NCI-H524 (cell line): ENCODE measurements at places on chromosomes 16 and 17.

DNA sequence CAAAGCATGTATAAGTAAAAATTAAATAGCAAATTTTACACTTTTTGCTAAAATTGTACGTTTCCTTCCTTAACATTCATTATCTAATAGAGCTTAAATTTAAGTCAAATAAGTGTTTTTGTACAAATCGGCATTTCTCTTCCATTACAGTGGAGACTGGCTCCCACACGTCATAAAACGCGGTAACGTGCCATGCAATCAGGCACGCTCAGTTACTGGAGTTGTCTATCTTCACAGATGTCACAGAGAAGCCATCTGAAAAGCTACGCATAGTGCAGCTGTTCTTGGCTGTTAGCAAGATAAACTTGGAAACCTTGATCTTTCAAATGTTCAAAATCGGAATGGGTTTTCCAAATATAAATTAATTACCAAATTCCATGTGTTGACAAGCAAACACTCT, 165.3 kb downstream of the STX8 start:
- DNase-seq = no peak

DNA sequence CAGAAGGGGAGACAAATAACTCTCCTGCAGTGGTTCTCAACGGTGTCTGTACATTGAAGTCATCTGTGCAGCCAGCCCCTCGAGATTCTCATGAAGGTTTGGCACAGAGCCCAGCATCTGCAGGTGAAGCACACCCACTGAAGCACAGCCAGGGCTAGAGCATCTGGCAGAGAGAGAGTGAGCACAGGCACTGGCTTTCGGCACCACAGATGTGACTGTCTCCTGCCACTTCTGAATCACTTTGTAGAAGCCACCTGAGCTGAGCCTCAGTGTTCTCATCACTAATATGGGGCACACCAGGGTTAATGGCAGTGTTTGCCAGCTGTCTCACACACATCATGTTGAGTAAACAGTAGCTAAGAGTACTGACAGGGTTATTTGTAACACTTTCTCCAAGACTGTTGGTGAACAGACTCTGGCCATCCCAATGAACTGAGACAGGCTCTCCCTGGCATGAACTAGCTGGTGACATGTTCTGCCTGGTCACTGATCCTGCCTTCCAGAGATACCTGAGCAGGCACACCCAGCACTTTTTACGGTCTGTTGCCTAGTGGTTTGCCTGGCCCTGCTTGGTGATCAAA, 10.9 kb downstream of the HSPB9 start:
- DNase-seq = peak; percentile 85

GRCh38 chr17:78617511-78618061, 40.4 kb upstream of the DNAH17 start:
- no peak for DNase-seq

DNA sequence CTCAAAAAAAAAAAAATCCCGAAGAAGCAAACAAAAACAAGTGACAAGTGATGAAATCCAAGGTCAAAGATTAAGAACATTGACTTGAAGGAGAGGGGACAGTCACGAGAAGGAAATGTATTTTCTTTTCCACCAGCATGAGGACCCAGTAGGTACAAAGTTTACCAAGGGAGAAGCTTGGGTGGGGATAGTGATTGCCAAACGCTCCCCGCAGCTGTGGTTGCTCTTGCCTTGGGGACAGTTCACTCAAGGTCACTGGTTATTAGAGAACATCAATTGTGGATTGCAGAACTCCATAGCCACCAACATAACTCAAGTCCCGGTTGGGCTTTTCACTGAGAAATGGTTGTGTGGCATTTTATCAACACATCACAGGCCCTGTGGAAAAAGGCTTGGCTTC, 27.0 kb downstream of the RSL1D1 start:
- DNase-seq = no peak

DNA sequence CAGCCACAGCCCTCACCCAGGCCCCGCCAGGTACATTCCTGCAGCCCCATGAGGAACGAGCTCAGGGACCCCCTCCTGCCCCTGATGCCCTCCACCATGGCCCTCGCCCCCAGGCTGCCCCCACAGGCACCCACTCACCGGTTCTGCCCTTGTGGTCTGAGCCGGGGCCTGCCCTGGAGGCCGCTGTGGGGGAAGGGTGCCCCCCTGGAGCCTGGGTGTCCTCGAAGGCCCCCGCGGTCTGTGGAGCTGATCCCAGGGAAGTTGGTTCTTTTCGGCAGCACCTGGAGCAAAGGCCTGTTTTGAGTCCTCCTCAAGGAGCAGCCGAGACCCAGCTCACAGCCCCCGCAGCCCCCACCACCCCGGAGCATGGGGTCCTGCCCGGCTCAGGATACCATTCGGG, 2.4 kb downstream of the PABPN1L start:
- DNase-seq = no peak

DNA sequence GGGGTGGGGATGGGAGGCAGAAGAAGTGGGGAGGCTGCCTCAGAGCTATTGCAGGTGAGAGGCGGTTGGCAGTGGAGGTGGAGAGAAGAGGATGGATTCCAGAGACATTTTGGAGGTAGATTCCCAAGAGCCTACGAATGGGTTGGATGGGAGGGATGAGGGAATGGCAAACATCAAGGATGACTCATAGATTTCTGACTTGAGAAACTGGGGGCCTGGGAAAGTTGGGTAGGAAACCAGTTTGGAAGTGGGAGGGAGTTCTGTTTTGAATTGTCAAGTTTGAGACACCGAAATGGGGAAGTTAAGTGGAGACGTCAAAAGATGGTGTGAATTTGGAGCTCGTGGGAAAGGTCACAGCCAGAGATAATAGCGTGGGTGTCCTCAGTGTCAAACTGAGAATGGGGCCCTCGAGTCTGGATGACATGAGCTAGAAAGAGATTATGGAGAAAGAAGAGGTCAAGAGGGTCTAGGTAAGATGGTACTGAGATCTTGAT, 6.2 kb upstream of the CYLD start:
- no peak for DNase-seq

DNA sequence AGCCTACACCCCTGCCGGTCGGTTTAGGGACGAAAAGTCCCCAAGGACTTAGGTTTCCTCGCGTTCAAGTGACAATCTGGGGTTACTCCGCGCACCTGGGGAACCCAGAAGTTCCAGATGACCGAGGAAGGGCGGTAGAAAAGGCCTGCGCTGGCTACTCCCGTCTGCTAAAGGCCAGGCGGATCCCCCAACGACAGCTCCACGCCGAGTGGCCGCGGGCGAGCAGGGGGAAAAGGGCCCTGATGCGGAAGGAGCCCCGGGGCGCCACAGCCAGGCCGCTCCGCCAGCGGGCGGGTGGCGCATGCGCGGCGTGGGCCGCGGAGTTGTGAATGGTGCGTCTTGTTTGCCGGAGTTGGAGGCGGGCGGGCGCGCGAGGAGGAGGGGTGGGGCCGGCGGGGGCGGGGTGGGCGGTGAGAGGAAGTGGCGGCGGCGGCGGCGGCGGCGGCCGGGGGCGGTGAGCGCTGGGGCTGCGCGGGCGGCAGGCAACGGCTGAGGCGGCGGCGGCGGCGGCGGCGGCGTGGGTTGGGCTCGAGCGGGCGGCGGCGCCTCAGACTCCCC, at the start of gene CBFB:
CBFB (plus strand) TSS at position 454 of the 558 bp plus-strand sequence. CDS start 259 bp downstream, outside the sequence.
- DNase-seq = peak; percentile 81

DNA sequence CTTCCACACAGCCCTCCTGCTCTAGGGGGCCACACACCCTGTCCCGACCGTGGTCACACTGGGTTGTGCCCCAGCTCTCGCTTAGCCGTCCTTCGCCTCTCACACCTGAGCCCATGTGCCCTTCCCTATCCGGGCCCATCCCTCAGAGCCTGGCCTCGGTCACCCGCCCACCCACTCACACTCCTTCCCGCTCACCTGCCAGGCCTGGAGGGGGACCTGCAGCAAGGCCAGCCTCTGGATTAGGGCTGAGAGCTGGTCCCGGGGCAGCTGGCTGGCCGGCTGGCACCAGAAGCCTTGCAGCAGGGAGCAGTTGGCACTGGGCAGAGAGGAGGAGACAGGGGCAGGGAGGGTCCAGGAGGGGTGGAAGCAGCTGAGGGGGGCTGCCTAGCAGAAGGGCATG, 9.7 kb downstream of the RPUSD1 start:
- DNase-seq = no peak

- no peak for DNase-seq
These were observed 58.2 kb downstream of the PLCG2 start for GRCh38 chr16:81837312-81837751.

- peak; percentile 71 for DNase-seq
These were observed 9.4 kb upstream of the ENGASE start for GRCh38 chr17:79065105-79065670.

DNA sequence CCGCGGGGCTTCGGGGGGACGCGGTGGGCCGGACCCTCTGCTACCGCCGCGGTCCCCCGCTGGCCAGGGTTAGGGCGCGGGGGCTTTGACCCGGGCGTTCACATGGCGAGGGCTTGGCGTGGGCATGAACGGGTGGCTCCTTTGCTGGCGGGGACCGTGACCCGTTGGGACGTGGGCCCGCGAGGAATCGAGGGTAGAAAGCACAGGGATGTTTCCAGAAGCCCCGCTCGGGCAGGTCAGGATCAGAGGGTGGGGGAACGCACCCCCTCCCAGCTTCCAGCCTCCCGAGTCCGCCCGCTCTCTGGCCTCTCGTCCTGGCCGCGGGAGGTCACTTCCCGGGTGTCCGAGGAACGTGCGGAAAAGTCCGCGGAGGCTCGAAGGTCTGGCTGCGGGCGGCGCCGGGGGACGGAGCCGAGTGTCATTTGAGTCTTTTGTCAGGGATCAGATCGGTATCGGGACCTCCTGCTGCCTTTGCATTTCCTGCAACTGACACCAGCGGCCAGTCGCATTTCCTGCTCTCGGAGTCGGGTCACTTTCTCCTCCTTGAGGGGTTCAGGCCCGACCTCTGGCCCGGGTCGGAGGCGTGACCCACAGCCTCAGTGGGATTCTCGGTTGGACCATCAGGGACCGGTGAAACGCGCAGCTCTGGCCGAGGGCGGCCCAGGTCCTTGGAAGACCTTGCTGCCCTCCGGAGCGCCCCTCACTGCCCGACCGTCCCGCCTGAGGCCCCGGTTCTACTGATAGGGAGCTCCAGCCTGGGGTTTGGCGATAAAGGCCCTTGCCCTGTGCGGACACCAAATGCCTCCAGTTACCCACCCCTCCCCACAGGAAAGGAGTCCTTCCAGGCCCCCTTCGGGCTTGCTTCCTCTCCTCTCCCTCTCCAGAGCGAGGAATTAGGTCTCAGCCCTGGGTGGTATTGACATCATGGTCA, 702 bp upstream of the WNT3 start:
- DNase-seq = peak; percentile 32

GRCh38 chr17:30117675-30118081, 1.1 kb downstream of the NSRP1 start:
- DNase-seq = no peak

GRCh38 chr17:74117999-74118421, 85.5 kb upstream of the RPL38 start:
- peak; percentile 47 for DNase-seq

GRCh38 chr16:24858219-24859041, 12.7 kb downstream of the SLC5A11 start:
- no peak for DNase-seq

- no peak for DNase-seq
These were observed 2.9 kb downstream of the SRSF2 start for GRCh38 chr17:76734080-76734840.

DNA sequence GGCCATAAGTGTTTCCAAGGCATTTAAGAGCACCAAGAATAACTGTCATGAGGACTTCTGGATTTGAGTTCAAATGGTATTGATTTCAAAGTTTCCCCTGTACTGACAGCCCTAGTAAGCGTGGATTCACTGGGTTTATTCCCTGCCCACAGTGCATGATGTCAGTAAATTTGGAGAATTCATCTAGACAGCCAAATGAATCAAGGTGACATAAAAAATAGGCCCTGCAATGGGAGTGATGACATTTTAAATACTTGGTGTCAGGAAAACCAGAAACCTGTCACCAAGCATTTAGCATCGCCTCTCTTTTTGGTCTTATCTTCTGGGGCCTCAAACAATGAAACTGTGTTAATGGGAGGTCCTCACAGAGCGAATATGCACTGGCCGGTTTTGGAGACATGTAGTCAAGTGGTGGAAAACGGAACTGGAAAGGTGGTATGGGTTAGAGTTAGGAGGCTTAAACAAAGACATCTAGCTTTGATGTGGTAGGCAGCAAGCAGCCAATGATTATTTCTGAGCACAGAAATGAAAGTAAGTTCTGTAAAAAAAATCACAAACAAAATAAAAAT, 29.1 kb downstream of the COG4 start:
- DNase-seq = no peak

GRCh38 chr16:27237219-27238015, 31.2 kb downstream of the NSMCE1 start:
- DNase-seq = peak; percentile 83

GRCh38 chr17:74760404-74761105, 12.1 kb downstream of the NHERF1 start:
- DNase-seq = peak; percentile 90

GRCh38 chr17:12180644-12181261, 160.1 kb downstream of the MAP2K4 start:
- DNase-seq = peak; percentile 38

- no peak for DNase-seq
These were observed 794 bp downstream of the SMG6 start for GRCh38 chr17:2302778-2303203.

DNA sequence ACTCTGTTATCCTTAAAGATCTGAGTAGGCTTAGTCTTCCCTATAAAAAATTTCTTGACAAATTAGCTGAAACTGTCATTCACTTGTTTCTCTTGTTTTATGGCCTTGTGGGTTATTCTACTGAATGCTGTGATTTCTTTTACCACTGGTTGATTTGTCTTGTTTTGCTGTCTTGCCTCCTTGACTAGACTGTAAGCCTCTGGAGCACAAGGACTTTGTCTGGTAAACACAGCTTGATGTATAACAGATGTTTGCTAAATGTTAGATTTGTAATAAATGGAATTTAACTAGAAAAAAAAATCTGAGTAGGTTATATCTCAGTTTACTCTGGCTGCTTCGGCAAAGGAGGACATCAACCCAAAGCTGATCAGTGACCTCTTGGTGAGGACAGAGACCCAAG, 21.6 kb downstream of the VAC14 start:
- no peak for DNase-seq

DNA sequence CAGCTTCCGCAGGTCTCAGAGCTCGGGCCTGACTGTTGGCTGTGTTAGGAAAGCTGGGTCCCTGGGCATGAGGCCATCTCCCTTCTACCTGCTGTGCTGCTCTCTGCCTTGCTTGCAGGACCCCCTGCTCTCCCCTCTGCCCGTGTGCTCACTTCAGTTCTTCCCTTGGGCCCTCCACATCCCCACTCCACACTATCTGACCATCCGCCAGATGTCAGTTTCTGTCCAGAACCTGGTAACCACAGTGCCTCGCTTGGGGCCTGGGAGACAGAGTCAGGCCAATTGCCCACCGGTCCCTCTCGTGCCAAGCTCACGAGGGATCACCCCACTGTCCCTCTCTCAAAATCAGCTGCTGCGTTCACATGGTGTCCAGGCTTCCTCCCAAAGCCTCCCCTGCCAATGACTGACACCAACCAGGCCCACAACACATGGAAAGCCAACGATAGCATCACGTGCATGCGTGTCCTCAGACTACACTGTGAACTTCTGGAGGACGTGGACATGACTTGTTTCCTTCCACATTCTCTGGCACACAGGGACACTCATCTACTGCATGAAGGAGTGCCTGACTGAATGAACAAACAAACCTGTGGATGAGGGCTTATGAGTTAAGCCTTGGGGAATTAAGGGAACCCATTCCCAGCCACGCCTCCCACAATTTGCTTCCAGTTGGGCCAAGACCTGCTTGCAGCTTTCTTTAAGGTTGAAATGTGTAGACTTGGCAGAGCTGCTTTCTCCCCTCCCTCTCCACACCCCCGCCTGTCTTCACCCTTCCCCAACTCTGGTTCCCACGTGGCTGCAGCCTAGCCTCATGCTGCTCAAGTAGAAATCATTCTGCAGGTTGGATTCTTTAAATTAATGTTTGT, 72.5 kb upstream of the ZNF423 start:
- DNase-seq = no peak

- DNase-seq = no peak
These were observed 479 bp upstream of the ZNF207 start for GRCh38 chr17:32349503-32349853.
